Forelimb muscle (tissue), 1 donor: ENCODE measurements at places on chromosomes 4 and X.

- no peak for DNase-seq
These were observed 164.9 kb downstream of the MAML3 start for GRCh38 chr4:139988863-139989765.

DNA sequence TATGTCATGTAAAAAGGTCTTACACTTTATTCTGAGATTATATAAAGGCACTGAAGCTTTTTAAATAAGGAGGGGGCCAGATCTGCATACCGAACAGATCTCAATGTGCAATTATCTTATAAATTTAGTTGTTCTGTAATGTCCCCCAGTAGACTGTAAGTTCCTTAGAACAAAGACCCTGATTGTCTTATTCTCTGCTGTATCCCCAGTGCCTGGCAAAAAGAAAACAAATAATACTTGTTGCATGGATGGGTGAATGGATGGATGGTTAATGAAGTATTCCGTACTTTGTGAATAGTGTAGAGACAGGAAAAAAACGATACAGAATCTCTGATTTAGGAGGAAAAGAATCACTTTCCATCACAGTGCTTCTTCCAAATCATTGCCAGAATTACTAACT lies 141.5 kb downstream of the CHM start:
- DNase-seq = no peak

DNA sequence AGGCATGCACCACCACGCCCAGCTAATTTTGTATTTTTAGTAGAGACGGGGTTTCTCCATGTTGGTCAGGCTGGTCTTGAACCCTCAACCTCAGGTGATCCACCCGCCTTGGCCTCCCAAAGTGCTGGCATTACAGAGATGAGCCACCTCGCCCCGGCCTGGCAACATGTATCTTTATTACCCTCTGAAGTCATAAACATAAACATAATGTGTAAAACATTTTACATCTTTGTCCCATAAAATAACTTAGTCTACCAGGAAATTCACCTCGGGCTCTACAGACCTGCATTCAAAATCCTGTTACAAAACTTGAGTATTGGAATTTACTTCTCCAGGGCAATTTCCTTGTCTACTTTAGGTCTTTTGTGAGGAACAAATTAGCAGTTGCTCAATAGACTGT lies 68.1 kb upstream of the DUSP21 start:
- DNase-seq = no peak

DNA sequence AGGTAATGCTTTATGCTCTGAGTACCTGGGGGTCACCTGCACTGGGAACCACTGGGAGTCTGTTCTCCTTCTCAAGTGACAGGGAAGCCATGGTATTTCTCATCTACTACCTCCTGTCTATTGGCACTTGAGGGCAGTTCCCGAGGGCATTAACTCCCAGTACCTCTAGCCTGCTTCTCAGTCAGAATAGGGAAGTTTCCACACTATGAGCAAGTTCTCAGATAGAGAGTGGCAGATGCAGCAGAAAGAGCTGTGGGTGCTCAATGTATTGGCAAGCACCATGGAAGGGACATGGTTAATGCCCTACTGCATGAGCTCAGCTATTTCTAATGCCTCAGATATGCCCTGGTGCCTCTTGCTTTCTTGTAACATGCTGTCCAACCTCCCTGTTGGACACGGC lies 74.1 kb downstream of the ANOS1 start:
- DNase-seq = no peak

DNA sequence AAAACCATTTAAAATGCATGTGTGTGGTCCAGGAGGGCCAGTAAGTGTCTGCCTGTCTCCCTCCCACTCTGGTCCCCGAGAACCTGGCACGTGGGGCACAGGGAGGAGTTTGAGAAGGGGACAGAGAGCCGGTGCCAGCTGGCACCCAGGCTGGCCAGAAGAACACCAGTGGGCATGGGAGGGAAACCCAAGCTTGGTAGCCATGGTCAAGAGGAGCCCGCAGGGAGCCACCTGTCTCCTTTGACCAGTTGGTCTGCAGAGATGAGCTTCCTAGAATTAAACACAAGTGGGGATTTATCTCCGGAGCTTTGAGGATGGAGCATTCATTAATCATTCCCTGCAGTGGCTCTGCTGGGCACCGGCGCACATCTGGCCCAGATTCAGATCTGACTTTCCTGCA lies 41.6 kb downstream of the HMX1 start:
- DNase-seq = no peak

DNA sequence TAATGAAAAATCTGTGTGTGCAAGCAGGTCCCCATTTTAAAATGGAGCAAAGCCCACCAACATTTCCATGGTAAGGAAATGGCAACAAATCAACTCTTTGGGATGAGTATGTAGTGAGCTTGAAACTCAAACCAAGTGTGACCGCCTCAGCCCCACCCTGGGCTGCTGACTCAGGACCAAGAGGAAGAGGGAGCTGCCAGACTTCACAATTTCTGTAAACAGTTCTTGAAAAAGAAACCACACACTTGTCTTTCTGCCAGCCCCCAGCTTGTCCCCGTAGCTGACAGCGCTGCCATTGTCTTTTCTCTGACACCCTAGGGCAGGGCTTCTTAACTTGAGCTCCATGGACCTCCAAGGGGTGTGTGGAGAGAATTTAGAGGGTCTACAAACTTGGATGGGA lies 10.3 kb downstream of the RTL5 start:
- DNase-seq = no peak

DNA sequence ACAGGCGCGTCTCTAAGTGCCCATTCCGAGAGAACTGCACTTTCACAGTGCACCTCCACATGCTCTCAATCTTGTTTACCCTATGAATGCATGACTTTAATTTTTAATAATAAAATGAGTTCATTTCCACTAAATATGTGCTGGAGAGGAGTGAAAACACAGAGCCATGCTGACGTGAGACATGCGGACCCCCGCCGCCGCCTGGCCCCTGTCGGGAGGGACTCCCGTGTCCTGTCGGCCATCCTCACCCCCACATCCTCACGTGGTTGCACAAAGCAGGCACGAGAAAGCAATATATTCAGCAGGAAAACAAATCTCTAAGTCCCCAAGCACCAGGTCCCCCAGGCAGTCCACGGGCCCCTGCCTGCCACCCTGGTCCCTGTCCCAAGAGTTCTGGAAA lies 23.1 kb downstream of the PPP2R2C start:
- DNase-seq = no peak

- DNase-seq = no peak
These were observed 28.2 kb upstream of the CENPU start for GRCh38 chr4:184762100-184762499.

DNA sequence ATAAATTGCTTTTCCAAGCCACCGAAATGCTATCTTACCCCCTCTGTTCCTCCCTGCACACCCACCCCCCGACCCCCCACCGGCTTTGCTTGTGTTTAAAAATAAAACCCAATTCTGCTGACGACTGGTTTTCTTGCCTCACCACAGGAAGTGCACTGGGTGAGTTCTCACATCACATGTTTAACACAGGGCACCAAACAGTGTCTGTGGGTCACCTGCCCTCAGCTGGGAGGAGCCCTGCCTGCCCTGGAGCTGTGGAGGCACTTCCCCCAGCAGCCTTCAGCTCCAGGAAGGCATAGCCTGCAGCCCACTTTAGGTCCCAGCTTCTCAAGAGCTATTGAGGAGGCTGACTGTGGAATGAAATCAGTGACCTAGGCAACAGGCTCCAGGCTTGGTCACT lies 8.8 kb downstream of the TMEM255A start:
- DNase-seq = no peak

- DNase-seq = no peak
These were observed 26.8 kb upstream of the AP1S2 start for GRCh38 chrX:15881381-15881897.

GRCh38 chr4:83405844-83406816 lies 49.5 kb downstream of the HELQ start:
- DNase-seq = no peak

DNA sequence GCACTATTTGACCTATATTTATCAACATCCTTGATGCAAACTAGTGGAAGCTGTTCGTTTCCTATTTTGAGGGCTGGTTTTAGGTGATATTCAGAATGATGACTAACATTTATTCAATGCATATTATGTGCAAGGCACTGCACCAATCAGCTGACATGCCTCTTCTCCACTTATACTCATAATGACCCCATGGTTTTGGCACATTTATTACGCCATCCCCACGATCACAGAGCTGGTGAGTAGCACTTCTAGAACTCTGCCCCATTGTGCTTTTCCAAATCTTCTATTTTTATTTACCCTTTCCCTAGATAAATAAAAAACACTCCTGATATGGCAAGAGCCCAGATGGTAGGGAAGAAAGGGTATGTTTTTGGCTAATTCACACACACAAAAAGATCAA lies 13.1 kb downstream of the SCML1 start:
- no peak for DNase-seq

GRCh38 chr4:5797866-5798265 lies 86.9 kb downstream of the EVC start:
- DNase-seq = no peak

DNA sequence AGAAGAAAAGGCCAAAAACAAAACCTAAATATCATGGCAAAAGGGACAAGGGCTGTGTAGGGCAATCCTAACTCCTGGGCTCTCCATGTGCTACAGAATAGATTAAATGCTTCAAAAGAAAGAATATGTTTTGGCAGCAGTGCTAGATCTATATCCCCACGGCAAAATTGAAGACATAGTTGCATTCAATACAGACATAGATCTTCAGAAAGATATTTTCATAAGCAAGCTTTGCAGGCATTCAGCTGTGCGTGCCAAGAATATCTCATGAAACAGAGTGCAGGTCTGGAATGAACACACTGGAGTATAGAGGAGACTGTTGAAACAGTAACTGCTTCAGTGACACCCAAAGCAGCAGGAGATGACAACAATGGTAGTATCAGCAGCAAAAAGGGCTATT lies 1476.9 kb downstream of the ARAP2 start:
- DNase-seq = no peak

GRCh38 chr4:4659871-4660651 lies 118.2 kb upstream of the STX18 start:
- no peak for DNase-seq

DNA sequence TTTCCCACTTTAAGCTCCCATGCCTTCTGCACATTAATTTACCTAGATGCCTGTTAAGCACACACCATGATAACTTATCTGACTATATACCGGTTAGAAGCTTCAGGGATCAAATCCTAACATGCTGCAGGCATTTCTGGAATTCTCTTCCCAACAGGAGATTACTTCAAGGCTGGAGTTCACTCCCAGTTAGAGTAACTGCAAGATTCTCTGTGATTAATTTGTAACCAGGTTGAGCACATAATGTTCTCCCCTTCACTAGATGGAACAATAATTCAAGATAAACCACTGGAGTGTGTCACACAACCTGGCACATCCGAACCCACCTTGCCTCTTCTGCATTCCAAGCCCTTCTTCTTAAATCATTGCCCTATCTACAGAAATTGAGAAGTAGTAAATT lies 11.8 kb upstream of the UGT2A3 start:
- no peak for DNase-seq

- DNase-seq = no peak
These were observed 731.5 kb upstream of the AGA start for GRCh38 chr4:178173771-178174170.

DNA sequence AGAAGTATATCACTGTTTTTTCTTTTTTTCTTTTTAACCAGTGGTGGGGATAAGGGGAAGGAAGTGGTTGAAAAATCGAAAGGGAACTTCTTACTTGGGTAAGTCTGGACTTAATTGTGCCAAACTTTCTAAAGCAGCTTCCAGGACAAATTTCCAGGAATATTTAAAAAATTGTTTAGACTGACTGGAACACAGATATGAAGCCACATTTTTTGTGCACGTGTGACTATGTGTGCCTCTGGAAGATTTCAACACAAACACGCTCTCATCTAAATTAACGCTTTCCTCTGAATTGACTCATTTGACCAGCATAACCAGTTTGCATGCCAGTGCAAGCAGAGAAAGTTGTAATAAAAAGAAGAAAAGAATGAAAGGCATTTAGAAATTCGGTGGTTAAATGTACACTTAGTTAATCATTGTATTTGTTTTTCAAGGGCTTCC lies 18.8 kb upstream of the YTHDC1 start:
- DNase-seq = no peak

DNA sequence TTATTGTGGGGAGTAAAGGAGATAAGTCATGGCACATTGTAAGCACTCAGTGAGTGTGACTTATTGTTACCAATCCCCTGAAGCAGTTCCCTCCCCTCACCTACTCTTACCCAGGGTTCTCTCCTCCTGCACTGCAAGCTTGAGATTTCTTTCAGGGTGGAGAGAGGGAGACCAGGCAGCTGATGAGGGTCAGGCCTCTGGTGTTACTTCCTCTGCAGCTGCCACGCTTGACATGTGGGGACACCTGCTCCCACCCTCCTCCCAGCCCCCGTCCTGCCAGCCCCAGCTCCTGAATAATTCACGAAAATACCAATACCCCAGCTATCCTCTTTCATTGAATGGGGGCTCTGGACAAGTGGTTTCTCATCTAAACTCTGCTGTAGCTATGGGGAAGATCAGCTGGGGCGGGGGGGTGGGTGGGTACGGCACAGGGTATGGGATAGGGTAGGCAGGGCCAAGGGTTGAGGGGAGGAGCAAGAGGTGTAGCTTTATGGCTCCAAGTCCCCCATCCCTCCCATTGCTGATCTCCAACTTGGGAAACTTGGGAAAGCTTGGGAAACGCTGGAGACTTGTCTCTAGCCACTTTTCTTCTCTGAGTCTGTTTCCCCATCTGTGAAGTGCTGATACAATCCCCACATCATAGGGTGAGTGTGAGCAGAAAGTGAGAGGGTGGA lies 148.5 kb upstream of the PJA1 start:
- DNase-seq = no peak

DNA sequence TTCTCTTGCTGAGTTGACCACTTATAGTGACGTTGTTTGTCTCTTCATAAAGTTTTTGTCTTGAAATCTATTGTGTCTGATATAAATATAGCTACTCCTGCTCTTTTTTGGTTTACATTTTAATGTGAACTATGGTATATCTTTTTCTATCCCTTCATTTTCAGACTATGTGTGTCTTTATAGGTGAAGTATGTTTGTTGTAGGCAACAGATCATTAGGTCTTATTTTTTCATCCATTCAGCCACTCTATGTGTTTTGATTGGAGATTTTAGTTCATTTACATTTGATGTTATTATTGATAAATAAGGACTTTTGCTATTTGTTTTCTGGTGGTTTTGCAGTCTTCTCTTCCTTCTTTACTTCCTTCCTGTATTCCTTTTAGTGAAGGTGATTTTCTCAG lies 44.0 kb upstream of the SLC16A2 start:
- DNase-seq = no peak

- DNase-seq = no peak
These were observed 25.6 kb downstream of the ZDHHC9 start for GRCh38 chrX:129818123-129818522.

DNA sequence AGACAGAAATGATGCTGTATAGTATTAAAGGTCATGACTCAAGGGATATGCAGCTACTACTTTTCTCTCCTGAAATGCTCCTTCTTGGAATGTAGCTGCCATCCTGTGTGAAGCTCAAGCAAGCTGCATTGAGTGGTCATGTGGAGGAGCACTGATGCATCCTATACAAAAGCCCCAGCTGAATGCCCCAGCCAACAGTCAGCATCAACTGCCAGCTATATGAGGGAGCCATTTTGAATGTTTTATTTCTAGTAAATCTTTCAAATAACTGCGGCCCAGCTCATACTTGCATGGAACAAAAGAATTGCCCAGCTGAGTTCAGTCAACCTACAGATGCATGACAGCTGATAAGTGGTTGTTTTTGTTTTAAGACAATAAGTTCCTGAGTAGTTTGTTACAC lies 165.0 kb upstream of the GEMIN8 start:
- no peak for DNase-seq

GRCh38 chr4:143390764-143391163 lies 54.1 kb downstream of the GAB1 start:
- no peak for DNase-seq
